ENCODE measurements at places on chromosomes 3 and 15.

- peak; percentile 22 for DNase-seq
These were observed 24.1 kb upstream of the OR5K4 start for GRCh38 chr3:98329392-98330124.

DNA sequence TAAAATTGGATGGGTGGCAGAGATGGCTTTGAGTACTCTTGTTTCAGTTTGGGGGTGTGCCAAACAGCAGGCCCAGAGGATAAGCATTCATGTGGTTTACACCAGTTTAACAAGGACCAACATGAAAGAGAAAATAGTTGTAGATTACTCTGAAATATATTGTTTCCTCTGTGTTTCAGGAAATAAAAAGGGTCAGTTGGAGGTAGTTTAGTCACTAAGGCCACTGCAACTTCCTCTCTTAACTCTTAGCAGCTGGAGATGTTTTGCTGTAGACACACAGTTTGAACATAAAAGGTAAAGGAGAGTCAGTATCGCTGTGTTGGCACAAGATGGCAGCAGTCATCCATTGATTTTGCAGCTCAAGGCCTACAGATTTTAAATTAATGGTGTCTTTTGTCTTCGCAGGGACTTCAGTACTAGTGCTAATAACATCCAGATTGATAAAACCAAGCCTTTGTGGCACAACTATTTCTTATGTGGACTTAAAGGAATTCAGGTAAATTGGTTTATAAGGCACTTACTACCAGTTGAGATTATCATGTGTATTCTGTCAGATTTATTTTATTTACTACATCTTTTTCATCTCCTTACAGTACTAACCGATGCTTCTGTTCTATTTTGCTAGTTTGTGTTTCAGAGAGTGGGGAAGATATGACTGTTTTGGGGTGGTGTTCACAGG lies 65.5 kb downstream of the GALK2 start:
- peak; percentile 17 for DNase-seq

DNA sequence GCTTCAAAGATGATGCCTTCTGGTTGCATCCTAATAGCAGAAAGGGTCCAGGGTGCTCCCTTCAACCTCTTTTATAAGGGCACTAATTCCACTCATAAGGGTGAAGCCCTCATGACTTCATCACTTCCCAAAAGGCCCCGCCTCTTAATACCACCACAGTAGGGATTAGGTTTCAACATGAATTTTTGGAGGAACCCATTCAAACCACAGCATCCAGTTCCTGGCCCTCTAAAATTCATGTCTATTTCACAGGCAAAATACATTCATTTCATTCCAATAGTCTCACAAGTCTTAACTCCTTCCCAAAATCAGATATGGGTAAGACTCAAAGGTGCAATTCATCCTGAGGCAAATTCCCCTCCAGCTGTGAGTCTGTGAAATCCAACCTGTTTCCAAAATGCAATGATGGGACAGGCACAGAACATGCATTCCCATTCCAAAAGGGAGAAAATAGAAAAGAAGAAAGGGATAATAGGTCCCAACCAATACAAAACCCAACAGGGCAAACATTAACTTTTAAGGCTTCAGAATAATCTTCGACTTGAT lies 124.0 kb downstream of the ATP1B3 start:
- no peak for DNase-seq

DNA sequence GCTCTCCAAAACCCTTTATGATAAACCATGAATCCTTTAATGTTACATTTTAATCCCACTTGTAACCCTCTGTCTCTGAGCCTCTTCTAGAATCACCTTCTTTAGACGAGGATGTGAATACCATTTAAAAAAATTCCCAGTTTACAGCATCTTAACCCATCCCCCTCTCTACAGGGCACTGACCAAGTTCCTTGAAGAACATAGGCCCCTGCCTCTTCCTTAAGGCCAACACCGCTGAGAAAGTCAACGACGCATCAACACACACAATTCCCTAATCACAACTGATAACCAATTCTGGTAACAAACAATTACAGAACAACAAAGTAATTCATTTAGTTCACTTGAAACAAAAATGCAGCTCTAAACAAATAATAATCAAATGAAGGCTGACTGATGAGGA lies 130.3 kb downstream of the DLG1 start:
- DNase-seq = no peak

- DNase-seq = no peak
These were observed 4.7 kb downstream of the RRP9 start for GRCh38 chr3:51937014-51937413.

GRCh38 chr3:3134750-3135448 lies 8.2 kb downstream of the TRNT1 start:
- no peak for DNase-seq

All from CD8-positive, alpha-beta T cell (primary cell).